ENCODE measurements at places on chromosomes 1 and 21. TPM values are rescaled to one million over a fixed set of nuclear protein-coding genes. Genes with fewer than 3 reads are reported as not detected.

The CDC42BPA gene
- 77.8 TPM for total RNA-seq

The FCER1A gene
- total RNA-seq = not detected

The VANGL2 gene
- under 0.01 TPM for total RNA-seq

The ADAM30 gene
- not detected for total RNA-seq

The GBP1 gene
- total RNA-seq = 23.9 TPM

The ALPL gene
- 8.0 TPM for total RNA-seq

The ITLN2 gene
- total RNA-seq = not detected

The TAF13 gene
- 84.7 TPM for total RNA-seq

The GPR61 gene
- not detected for total RNA-seq

The MTARC1 gene
- 2.9 TPM for total RNA-seq

The CRYAA gene
- not detected for total RNA-seq

The RGS4 gene
- total RNA-seq = 130 TPM

The MYBPHL gene
- total RNA-seq = not detected

The FRRS1 gene
- total RNA-seq = 23.2 TPM

The AHCYL1 gene
- 56.8 TPM for total RNA-seq

The SIPA1L2 gene
- 6.9 TPM for total RNA-seq

The CDA gene
- total RNA-seq = 0.59 TPM

The ZNF436 gene
- total RNA-seq = 32.4 TPM

The SPATA1 gene
- total RNA-seq = 1.8 TPM

The MPL gene
- total RNA-seq = not detected

The TRIM58 gene
- total RNA-seq = 0.36 TPM

The ZNF648 gene
- total RNA-seq = not detected

The SPOCD1 gene
- total RNA-seq = 58.6 TPM

The FAM72C gene
- 0.59 TPM for total RNA-seq

The PLPP3 gene
- total RNA-seq = 243 TPM

The ECM1 gene
- total RNA-seq = 30.0 TPM

The PALMD gene
- total RNA-seq = 5.6 TPM

The DOP1B gene
- total RNA-seq = 23.6 TPM

The AGPAT3 gene
- 47.4 TPM for total RNA-seq

The SLC37A1 gene
- 6.9 TPM for total RNA-seq

The CRYBG2 gene
- not detected for total RNA-seq

The LCE1F gene
- total RNA-seq = not detected

The FAM177B gene
- not detected for total RNA-seq

The IBA57 gene
- total RNA-seq = 4.4 TPM

The CNR2 gene
- not detected for total RNA-seq

The HPDL gene
- 0.59 TPM for total RNA-seq

The RAB29 gene
- 43.3 TPM for total RNA-seq

The GBP2 gene
- 55.0 TPM for total RNA-seq

The SHE gene
- total RNA-seq = not detected

The FMOD gene
- 5.9 TPM for total RNA-seq

The LAX1 gene
- total RNA-seq = 0.29 TPM

The DMBX1 gene
- total RNA-seq = not detected

The FCN3 gene
- not detected for total RNA-seq

The S100A10 gene
- total RNA-seq = 103 TPM

The CLEC20A gene
- under 0.01 TPM for total RNA-seq

The VAV3 gene
- total RNA-seq = 0.72 TPM

The TSPEAR gene
- total RNA-seq = not detected

The SH2D2A gene
- total RNA-seq = 0.29 TPM

The CACNA1E gene
- under 0.01 TPM for total RNA-seq

All from osteoblast (primary cell).